Lung (tissue), 17 donors: ENCODE measurements at places on chromosomes 11 and 22. TPM values are rescaled to one million over a fixed set of nuclear protein-coding genes. Genes with fewer than 3 reads are reported as not detected.

SCGB1D2 gene
- total RNA-seq = not detected

- DNase-seq = no peak
Measured at GRCh38 chr11:115008799-115009198, 330.5 kb downstream of the NXPE2 start.

DNA sequence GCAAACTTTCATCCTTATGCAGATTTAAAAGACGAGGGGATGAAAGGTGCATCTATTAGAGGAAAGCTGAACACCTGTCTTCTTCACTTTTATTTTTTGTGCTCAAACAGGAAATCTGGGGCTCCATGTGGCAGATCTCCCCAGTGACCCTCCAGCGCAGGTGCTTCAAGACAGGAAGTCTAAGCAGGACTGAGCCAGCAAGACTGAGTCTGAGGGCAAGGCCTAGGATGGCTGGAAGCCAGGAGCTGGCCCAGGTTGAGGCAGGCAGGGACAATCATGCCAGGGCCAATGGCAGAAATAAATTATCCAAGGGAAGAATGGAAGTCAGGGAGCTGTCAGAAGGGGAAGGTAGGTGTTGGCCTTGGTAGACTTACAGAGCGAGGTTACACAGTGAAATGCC is 101.1 kb upstream of the SPON1 start:
- no peak for DNase-seq

SHANK2 gene
- total RNA-seq = 42.7 TPM

RBM14 gene
- 96.3 TPM for total RNA-seq

PVALB gene
- total RNA-seq = 2.4 TPM

SLC15A3 gene
- 29.9 TPM for total RNA-seq

- no peak for DNase-seq
Measured at GRCh38 chr22:25656724-25657123, 85.3 kb upstream of the MYO18B start.

APOBEC3A gene
- 6.2 TPM for total RNA-seq

GRCh38 chr11:65782816-65783228 is 2.0 kb upstream of the AP5B1 start:
- DNase-seq = no peak

- DNase-seq = no peak
Measured at GRCh38 chr22:48837341-48837935, 990.2 kb downstream of the BRD1 start.

DNA sequence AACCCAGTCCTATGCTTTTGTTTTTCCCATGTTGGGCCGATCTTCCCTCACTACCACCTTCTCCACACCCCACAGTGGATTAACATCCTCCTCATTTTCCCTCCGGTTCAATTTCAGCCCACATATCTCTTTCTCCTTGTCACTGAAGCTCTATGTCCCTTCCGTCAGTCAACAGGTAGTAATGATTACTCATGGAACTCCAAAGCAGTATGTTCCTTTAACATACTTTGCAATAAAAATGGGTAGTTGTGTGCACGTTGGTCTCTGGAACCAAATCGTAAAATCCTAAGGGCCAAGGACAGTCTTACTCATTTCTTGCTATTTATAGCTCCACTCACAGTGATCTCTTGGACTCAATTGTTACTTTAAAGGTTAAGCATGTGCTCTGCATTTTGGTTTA is 20.2 kb downstream of the AMOTL1 start:
- DNase-seq = no peak

- DNase-seq = no peak
Measured at GRCh38 chr11:12581416-12581815, 92.8 kb upstream of the TEAD1 start.

- no peak for DNase-seq
Measured at GRCh38 chr11:44572436-44572835, 7.0 kb downstream of the CD82 start.

DNA sequence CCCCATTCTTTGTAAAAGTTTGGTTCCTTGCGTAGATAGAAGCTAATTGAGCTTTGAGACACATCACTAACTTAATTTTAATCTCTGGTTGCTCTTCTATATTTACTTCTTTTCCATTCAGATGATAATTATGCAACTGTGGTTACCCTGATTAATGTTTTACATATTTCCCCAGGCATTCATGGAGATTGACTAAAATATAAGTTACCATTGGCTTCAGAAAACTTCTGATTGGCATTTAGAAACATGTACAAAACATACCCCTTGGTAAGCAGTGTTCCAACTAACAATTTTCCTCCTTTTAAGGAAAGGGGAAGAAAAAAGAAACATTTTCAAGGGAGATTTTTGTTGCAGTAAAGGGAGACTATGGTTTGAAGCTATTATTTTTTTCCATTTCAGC is 43.9 kb downstream of the FAT3 start:
- DNase-seq = no peak

DNA sequence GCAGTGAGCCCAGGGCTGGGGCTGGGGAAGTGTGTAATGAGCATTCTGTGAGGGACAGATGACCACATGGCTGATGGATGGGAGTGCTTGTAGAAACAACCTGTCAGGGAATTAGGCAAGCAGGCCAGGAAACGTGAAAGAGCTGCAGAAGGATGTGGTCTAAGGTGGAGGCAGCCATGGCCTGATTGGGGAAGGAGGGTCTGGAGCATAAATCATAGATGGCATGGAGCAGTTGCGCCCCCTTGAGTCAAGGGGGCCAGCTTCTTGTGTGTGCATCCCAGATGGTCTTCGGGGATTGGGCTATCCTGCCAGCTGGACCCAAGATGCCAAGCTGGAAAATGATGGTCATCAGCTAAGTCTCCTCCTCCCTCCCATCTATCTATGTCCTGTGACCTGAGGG is 119.4 kb upstream of the CLPB start:
- DNase-seq = no peak

- DNase-seq = no peak
Measured at GRCh38 chr11:68273026-68273738, 1.4 kb upstream of the C11orf24 start.

DNA sequence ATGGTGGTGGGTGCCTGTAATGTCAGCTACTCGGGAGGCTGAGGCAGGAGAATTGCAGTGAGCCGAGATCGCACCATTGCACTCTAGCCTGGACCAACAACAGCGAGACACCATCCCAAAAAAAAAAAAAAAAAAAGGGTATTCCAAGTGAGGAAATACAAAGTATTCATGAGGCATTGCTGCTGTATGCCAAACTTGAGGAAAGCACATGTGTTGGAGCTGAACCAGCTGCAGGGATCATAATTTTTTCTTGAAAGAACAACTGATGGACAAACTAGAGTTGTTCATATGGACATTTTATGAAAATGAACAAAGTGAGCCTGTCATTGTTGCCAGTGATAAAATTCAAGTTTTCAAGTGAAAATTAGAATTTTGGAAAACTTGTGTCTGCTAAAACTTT is 15.8 kb downstream of the MARK2 start:
- DNase-seq = no peak

- no peak for DNase-seq
Measured at GRCh38 chr11:35531246-35531645, 5.8 kb upstream of the PAMR1 start.
